Cortex of kidney (tissue), 1 donor: ENCODE measurements at places on chromosomes 5 and 9.

DNA sequence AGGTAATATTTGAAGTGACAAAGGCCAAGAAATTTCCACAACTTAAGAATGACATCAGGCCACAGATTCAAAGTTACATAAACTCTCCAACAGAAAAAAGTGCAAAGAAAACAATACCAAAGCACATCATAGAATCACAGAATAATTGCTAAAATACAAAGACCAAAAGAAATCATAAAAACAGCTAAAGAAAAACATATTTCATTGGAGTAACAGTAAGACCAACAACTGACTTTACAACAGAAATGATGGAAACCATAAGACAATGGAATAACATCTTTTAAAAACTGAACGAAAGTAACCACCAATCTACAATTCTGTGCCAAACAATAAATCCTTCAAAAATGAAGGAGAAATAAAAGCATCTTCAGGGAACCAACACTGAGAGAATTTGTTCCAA is 38.3 kb downstream of the ZDHHC21 start:
- no peak for DNase-seq

DNA sequence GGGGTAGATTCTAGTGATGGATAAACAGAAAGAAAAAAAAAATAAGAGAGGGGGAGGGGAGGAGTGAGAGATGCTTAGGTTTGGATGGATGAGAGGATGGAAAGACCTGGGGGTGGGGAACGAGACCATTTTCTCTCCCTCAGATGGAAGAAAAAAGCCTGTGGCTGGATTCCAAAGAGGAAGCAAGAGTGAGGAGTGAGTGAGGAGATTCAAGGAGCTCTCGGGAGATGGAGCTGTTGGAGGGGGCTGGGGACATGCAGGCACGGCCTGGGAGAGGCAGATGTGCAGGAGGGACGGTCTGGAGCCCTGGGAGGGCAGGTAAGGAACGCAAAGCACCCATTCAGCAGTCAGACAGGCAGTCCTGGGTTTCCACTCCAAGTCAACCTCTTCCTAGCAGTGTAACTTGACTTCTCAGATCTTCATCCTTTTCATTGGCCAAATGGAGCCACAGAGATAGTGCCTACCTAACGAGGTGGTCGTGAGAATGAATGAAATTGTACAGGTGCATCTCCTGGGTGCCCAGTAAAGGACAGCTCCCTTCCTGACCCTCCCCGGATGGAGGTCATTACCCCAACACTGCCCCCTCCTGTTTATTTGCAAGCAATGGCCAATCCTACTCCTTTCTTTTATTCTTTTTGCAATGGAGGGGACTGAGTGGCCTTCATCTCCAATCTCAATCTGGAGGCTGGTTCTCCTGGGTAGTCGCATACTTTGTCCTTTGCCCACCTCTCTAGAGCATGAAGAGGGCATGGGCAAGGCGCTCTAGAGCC is 52.2 kb downstream of the PCDH1 start:
- DNase-seq = no peak

- no peak for DNase-seq
These were observed 46.3 kb downstream of the SMIM15 start for GRCh38 chr5:61115968-61116367.

GRCh38 chr9:76358628-76359280 is 35.5 kb downstream of the RFK start:
- no peak for DNase-seq

DNA sequence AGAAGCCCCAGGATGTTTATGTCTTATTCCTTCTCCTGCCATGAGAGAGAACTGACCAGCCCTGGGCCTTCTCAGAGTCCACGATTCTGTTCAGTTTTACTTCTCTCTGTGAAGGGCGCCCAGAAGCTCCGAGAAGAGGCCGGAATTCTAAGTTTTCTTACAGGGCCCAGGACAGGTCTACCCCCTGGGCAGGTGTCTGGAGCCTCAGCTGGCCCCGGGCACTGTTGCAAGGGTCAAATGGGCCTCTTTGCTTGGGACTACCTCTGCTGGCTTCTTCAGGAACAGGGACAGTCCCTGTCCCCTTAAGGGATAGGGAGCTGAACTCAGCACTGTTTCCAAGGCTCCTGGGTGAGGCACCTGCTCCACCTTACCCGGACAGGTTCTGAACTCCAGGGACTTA is 55.0 kb downstream of the RASGEF1C start:
- no peak for DNase-seq

DNA sequence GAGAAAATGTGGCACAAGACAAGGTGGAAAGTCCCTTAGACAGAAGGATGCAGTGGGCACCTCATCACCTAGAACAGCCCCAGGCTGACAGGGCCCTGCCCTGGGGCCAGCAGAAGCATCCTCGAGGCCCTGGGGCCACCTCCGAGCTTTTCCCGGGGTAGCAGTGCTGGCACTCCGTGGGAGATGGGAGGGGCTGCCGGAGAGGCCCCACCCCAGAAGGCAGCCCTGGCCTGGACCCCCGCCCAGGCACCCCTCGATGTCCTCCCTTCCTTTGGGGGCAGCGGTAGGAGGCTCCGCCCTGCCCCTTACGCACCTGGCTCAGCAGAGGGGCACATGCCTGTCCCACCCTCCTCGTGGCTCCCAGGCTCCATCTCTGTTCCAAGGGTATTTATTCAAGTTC is 17.7 kb upstream of the NSMF start:
- DNase-seq = no peak

- no peak for DNase-seq
These were observed 46.2 kb upstream of the FBXW11 start for GRCh38 chr5:172052450-172053236.

DNA sequence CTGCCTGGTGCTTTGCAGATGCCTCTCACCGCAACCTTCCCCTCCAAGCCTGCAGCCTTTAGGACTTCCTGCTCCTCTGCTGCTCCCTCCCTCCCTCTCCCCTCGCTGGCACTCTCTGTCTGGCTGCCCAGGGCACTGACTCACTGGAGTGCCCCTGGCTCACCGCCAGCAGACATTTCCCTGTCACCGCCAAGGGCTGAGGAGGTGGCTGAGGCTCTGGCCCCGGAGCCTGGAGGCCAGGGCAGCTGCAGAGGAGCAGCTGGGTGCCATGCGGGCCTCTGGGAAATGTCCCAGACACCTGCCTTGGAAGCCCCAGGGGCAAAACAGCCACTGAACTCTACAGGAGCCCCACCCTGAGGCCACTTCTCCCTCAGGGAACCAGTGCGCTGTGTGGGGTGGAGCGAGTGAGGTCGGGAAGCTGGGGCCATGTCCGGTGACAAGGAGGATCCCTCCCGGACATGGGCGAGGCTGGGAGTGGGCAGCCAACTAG is 53.4 kb downstream of the TENT4A start:
- no peak for DNase-seq

DNA sequence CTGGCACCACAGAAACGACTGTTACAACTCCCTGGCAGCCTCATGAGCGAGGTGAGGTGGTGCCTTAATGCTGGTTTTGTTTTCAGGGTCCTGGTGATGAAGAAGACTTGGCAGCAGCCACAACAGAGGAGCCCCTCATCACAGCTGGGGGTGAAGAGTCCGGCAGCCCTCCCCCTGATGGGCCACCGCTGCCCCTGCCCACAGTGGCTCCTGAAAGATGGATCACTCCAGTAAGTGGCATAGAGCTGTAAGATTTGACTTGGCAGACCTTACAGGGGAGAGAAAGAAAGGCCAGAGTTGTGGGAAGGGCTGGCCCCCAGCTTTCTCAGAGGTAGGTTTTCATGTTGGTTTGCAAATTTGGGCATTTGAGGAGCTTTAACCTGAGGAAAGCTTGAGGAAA is 72.2 kb downstream of the COL15A1 start:
- DNase-seq = no peak
